ENCODE measurements at places on chromosomes 11 and 22. TPM values are rescaled to one million over a fixed set of nuclear protein-coding genes. Genes with fewer than 3 reads are reported as not detected.

GRCh38 chr11:118374729-118375128 is 15.3 kb downstream of the UBE4A start:
- DNase-seq: no peak

OR2AG1 gene
- not detected for total RNA-seq

TIMM10B gene
- total RNA-seq: 43.4 TPM

RAC2 gene
- 59.0 TPM for total RNA-seq

- no peak for DNase-seq
These were observed 10.7 kb upstream of the POLDIP3 start for GRCh38 chr22:42625416-42625815.

GRCh38 chr11:94310191-94310875 is 6.0 kb downstream of the IZUMO1R start:
- DNase-seq: no peak

KRTAP5-2 gene
- not detected for total RNA-seq

DBX1 gene
- not detected for total RNA-seq

LYVE1 gene
- total RNA-seq: not detected

DNA sequence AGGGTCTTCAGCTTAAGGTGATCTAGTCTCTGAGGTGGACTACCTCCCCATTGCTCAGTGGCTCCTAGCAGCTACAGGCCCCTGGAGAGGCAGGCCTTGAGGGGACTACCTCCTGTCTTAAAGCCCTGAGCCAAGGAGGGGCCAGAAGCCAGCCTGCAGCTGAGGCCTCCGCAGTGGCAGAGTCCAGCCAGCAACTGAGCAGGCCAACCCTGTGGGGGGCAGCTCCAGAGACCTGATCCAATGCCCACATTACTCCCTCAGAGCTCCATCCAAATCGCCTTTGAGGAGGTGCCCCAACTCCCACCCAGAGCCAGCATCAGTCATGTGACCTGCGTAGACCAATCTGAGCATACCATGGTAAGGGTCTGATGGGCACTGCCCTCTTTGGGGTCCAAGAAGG is 2.7 kb downstream of the C2CD2L start:
- no peak for DNase-seq

DNA sequence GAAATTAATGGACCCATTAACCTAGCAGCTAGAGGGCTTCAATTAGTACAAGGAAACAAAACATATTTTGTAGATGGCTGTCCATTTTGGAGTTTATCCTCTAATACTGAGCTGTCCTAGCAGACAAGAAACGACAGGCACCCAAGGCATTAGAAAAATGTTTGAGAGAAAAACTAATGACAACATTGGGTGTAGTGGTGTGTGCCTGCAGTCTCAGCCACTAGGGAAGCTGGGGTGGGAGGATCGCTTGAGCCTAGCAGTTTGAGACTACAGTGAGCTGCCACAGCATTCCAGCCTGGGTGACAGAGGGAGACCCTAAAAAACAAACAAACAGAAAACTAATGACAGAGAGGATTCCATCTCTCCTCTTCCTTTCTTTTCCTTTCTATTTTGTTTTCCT is 1.5 kb downstream of the A4GALT start:
- DNase-seq: no peak

DNA sequence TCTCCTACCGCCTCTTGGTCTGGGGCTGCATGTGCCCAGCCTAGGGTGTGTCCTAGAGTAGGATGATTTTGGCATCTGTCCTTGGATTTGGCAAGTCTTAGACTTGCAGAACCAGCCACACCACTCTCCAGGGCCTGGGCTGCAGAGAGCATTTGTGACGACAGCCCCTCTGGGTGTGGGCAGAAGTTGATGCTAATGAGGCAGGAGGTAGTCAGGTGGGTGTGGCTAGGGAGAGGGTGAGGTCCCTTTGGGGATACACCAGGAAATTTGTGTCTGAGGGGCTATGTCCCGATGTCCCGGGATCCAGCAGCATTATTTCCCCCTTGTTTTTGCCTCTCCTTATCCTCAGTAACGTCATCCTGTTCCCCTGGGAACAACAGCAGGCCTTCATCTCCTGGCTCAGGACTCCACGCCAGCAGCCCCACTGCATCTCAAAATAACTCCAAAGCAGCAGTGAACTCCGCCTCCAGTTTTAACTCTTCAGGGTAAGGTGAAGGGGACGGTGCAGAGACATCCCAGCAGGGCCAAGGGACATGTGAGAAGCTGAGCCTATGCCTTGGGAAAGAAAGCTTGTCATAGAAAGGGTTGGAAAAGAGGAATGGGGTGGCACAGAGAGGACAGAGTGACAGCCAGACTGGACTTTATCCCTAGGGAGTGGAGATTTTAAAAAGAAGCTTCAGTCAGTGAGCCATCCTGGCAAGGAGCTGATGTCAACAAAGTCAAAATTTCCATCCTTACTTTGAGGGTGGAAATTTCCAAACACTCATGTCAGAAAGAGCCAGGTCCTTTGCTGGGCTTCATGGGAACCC is 8.0 kb upstream of the TLCD5 start:
- DNase-seq: no peak

ATM gene
- 20.8 TPM for total RNA-seq

DNA sequence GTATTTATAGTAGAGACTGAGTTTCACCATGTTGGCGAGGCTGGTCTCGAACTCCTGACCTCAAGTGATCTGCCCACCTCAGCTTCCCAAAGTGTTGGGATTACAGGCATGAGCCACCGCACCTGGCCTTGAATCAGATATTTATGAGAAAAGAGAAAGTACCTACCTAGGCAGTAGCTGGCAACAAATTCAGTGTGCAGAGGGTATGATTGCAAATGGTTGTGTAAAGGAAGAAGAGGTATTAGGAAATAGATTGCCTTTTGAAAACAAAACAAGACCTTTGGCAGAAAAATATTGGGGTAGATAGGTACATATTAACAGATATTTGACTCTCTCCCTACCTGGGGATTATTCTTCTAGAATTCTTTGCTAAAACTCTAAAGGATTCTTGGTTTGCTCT is 38.5 kb upstream of the LIN7C start:
- no peak for DNase-seq

DNA sequence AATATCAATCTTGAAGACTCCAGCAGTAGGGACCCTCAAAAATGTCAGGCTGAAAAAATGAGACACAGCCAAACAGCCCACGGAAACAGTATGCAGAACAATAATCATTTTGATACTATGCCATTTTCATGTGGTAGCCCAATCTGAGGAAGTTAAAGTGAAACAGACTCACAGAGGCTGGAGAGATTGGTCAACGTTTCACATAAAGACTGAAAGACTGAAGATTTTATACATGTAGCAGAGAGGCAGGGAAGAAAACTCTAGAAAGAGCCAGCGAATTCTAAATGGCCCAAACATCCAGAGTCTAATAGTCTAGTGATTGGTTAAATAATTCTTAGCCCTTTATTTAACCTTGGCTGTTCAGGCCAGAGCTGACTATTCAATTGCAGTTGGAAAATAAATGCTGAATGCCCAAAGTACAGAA is 49.4 kb downstream of the MAML2 start:
- no peak for DNase-seq

GRCh38 chr11:14942745-14943144 is 29.4 kb downstream of the CALCA start:
- no peak for DNase-seq

DNA sequence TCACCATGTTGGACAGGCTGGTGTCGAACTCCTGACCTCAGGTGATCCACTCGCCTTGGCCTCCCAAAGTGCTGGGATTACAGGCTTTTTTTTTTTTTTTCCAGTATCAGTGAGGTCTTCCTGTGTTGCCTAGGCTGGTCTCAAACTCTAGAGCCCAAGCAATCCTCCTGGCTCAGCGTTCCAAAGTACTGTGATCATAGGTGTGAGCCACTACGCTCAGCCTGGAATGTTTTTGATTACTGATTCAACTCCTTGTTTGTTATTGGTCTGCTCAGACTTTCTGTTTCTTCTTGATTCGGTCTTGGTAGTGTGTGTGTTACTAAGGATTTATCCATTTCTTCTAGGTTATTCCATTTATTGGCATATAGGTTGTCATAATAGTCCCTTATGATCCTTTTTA is 31.3 kb downstream of the NAGA start:
- no peak for DNase-seq

DNA sequence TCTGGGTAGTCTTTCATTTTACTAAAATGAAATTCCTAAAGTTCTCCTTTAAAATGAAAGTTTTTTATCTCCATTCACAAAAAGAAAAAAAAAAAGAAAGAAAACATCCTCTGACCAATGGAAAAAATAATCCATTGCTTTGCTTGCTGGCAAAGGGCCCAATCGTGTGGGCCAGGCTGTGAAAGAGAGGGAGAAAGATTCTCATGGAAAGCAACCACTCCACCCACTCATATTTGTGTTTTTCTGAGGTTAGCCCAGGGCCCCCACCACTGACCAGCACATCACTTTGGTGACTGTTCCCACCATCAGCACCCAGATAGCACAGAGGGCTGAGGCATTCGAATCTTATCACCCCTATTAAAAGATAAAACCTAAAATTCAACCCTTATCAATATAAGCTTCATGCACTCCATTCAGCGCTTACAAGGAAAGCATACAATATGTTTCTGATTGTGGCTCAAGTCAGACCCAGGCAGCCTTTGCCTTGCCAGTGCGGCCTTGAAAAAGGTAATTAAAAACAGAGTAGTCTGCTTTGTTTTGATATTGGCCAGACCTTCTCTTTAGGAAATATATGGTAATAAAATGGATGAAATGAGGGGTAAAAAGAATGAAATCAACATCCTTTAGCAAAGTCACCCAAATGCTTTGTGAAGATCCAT is 192.8 kb downstream of the ETS1 start:
- DNase-seq: no peak

CPSF7 gene
- 16.6 TPM for total RNA-seq

CHRNA10 gene
- 0.27 TPM for total RNA-seq

DNA sequence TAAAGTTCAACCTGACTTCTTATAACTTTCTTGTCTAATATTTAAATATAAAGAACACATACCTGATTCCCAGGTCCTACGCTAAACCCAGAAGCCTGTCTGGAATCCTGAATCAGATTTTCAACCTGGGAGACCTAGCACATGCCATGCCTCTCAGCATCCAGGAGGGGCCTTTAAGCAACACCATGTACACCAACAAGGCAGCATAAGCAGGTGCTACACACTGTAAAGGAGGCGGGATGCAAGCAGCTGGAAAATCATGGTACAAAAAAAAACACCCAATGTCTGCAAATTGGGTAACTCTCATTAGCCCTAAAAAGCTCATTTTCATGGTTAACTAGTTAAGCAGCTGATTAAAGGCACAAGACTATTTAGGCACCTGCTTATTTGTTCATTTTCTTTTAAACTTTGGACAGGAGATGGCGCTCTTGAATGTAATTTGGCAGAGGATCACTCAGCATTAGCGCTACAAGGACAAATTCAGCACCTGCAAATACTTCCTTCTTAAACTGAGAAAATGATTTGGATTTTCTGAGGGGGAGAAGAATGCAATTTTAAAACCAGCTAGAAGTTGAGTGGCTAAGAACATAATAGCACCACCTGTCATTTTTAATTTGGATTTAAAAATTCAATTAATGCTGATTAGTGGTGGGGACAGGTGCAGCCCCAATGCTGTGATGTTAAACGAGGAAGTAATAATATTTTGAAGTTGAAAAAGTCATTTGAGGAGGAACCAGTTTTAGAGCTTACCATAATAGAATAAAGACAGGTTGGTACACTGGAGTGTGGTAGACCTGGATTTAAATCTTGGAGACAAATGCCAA is 104.0 kb downstream of the FAR1 start:
- DNase-seq: peak; percentile 41

MPPED2 gene
- total RNA-seq: 0.74 TPM

DNA sequence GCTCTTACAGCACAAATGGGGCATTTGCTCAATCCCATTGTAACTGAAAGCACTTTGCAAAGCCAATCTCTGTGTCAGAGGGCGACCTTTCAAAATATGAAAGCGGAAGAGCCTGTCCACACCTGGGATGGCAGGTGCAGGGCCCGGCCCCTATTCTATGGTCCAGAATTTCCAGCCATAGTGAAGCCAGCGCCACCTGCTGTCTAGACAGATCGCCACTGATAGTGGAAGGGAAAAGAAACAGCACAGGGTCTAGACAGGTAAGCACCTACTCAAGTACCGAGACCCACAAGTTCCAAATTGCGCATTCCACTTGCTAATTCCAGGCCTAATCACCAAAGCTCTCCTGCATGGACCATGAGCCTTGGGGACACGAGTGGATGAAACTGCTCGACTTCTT is 141.4 kb downstream of the NTM start:
- DNase-seq: peak; percentile 32

GRCh38 chr11:102476812-102477211 is 24.2 kb upstream of the TMEM123 start:
- no peak for DNase-seq

- no peak for DNase-seq
These were observed 269.3 kb upstream of the ANO3 start for GRCh38 chr11:26062660-26063059.

All from Daoy (cell line).